ENCODE measurements at places on chromosomes 7 and 10. TPM values are rescaled to one million over a fixed set of nuclear protein-coding genes. Genes with fewer than 3 reads are reported as not detected.

DNA sequence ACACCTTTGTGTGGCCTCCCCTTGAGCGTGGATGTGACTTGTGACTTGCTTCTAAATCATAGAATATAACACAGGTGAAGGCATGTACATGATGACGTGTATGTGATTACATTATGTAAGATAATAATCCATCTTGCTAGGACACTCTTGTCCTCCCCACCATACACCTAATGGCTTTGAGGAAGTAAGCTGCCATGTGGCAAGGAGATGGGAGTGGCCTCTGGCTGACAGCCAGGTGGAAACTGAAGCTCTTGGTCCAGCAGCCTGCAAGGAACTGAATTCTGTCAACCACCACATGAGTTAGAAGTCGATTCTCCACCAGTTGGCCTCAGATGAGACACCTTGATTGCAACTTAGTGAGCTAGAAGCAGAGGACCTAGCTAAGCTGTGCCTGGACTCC is 67.4 kb upstream of the ELN start:
- H3K27ac ChIP-seq, result no peak overlapping the region
- no peaks in the 10 kb centered on the region for H3K36me3 ChIP-seq
- no peak for DNase-seq
- no peaks in the 10 kb centered on the region for H3K4me1 ChIP-seq

DNA sequence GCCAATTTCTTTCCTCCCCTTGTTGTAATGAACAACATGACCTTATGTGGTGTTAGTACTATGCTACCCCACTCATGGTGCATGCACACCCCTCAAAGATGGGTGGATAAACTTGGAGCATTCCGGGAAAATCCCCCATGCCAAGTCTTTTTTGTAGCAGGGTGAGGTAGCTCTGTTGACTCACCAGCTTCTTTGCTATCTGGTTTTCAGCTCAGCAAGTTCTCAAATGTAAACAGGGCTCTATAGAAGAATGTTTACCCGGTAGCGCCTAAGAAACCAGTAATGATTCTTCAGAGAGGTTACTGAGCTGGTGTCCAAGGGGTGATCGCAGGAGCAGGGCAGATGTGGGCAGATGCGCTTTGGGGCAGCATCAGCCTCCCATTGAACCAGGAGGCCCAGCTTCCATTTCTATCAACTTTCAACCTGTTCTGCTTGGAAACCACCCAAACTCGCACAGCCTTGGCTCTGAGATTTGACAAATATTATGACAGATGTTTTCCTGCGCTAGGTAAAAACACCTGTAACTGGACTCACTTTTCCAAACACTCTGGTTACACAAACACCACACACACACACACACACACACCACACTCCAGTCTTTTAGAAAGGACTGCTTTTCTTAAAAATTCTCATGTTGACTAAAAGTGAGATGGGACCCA is 87.8 kb downstream of the ZRANB1 start:
- DNase-seq, result no peak
- no peaks in the 10 kb centered on the region for H3K27me3 ChIP-seq
- no peaks in the 10 kb centered on the region for H3K4me1 ChIP-seq

GRCh38 chr7:148684289-148684830 is 14.3 kb upstream of the CUL1 start:
- no peak overlapping the region for H3K27ac ChIP-seq
- no peak for DNase-seq
- no peaks in the 10 kb centered on the region for H3K27me3 ChIP-seq
- no peaks in the 10 kb centered on the region for H3K36me3 ChIP-seq
- H3K4me1 ChIP-seq, result no peaks in the 10 kb centered on the region

DNA sequence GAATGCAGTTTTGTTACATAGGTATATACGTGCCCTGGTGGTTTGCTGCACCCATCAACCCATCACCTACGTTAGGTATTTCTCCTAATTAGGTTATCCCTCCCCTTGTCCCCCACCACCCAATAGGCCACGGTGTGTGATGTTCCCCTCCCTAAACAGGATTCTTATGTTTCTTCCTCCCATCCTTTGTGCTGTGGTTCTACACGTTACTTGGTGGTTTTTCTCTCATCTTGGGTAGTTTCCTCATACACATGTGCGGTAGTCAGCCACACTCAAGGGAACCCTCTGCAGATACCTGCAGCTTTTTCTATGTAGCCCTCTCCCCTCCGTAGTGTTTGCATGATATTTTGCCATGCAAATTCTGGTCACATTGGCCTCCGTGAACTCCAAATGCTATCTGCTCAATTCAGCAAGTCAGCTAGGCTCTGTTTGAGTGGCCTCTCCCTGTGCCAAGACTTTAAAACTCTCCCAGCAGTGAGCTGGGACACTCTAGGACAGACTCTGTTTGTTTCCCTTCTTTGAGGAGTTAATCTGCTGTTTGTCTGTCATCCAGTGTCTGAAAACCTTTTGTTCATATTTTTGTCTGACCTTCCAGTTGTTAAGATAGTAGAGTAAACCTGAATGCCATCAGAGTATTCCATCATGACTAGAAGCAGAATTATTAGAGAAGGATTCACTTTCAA is 41.0 kb downstream of the RABGEF1 start:
- H3K36me3 ChIP-seq, result no peaks in the 10 kb centered on the region
- no peaks in the 10 kb centered on the region for H3K27me3 ChIP-seq
- no peak overlapping the region for H3K27ac ChIP-seq
- H3K4me1 ChIP-seq, result peaks cover 29% of the 10 kb centered on the region
- no peak for DNase-seq

DNA sequence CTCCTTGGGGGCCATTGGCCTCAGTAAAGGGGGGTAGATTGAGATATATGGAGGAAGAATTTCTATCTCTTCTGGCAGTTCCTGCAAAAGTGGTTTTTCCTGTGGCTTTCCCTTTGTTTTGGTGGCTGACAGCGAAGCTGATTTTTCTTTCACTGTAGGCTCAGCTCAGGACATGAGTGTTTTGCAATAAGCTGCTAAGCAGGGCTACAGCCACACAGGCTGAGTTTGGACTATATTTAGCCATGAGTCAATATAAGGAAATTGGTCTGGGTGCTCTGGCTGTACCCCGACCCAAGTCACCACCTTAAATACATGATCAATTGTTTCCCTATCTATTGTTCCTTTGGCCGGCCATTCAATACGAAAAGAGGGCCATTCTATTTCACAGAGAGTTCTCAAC is 212.7 kb upstream of the KCND2 start:
- no peak overlapping the region for H3K27ac ChIP-seq
- no peaks in the 10 kb centered on the region for H3K36me3 ChIP-seq
- DNase-seq, result no peak
- H3K27me3 ChIP-seq, result no peaks in the 10 kb centered on the region

DNA sequence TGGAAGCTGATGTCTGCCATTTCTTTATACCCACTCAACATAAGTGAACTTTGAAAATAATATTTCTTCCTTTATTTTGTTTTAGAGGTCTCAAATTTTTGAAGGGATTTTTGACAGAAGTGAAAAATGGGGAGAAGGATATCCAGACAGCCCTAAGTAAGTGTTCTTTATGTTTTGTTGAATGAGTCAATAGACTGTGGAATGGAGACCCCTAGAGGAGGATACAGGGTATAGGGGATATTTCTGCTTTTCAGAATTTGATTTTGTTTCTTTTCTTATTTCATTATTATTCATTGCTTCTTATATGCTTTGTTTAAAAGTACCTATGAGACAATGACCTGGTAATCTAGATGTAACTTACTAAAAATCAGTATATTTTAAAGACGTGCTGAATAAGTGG is 34.4 kb downstream of the PLEKHA8 start:
- H3K4me3 ChIP-seq, result no peak overlapping the region
- H3K36me3 ChIP-seq, result no peaks in the 10 kb centered on the region
- no peak overlapping the region for H3K27ac ChIP-seq
- no peaks in the 10 kb centered on the region for H3K4me1 ChIP-seq
- H3K27me3 ChIP-seq, result no peaks in the 10 kb centered on the region

DNA sequence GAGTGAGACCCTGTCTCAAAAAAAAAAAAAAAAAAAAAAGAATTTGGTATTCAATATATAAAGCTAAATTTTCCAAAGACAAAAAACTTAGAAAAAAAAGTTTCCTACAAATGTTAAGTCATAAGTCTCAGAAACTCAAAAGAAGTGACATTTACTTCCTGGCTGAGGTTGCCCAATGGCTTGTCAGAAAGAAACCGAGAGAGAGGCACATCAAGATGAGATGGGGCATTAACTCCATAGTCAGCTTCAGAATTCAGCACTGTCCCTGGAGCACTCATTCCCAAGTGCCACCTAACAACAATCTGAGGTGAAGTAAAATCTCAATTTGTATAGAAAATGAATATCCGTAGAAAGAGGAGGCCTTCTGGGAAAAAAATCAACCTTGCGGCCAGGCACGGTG is 6.8 kb upstream of the SPOCK2 start:
- no peaks in the 10 kb centered on the region for H3K36me3 ChIP-seq
- no peak for DNase-seq
- H3K4me3 ChIP-seq, result no peak overlapping the region
- no peak overlapping the region for H3K27ac ChIP-seq

DNA sequence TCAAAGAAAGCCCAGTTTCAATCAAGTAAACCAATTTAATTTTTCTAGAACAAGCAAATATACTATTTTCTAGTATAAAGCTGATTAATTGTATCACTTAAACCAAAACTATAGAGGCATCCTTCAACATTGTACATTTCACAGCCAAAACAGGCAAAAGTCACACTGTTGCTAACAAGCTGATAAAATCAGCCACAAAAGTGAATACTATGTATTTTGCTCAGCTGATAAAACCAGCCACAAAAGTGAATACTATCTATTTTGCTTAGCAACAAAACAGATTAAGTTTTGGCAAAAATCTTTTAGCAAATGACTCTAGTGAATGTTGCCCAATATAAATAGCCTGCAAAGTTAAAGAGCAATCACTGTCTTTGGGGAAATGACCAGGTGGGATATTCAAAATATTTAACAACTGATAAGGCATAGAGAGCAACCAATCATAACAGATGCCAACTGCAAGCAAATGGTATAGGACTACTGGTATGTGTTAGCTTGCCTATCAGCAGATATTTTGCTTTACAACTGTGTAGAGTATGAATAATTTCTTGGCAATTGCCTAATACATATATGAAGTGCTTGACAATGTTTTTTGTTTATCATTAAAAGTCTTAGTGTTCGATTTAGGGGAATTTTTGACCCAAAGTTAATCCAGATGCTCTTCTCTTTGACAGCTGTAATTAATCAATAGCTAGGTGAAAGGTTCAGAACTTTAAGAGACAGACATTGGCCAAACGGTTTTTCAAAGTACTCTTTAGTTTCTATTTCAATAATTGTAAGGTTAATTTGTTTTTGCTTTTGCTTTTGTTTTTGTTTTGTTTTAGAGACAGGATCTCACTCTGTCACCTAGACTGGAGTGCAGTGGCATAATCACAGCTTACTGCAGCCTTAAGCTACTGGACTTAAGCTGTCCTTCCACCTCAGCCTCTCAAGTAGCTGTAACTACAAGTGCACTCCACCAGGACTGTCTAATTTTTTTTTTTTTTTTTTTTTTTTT is 44.4 kb upstream of the SP4 start:
- no peaks in the 10 kb centered on the region for H3K36me3 ChIP-seq
- no peaks in the 10 kb centered on the region for H3K27me3 ChIP-seq
- no peak overlapping the region for H3K4me3 ChIP-seq
- no peak overlapping the region for H3K27ac ChIP-seq
- no peak for DNase-seq
- no peaks in the 10 kb centered on the region for H3K4me1 ChIP-seq

- DNase-seq, result no peak
- no peak overlapping the region for H3K4me3 ChIP-seq
- no peak overlapping the region for H3K27ac ChIP-seq
These were observed 25.1 kb downstream of the ICA1 start for GRCh38 chr7:8236780-8237407.

DNA sequence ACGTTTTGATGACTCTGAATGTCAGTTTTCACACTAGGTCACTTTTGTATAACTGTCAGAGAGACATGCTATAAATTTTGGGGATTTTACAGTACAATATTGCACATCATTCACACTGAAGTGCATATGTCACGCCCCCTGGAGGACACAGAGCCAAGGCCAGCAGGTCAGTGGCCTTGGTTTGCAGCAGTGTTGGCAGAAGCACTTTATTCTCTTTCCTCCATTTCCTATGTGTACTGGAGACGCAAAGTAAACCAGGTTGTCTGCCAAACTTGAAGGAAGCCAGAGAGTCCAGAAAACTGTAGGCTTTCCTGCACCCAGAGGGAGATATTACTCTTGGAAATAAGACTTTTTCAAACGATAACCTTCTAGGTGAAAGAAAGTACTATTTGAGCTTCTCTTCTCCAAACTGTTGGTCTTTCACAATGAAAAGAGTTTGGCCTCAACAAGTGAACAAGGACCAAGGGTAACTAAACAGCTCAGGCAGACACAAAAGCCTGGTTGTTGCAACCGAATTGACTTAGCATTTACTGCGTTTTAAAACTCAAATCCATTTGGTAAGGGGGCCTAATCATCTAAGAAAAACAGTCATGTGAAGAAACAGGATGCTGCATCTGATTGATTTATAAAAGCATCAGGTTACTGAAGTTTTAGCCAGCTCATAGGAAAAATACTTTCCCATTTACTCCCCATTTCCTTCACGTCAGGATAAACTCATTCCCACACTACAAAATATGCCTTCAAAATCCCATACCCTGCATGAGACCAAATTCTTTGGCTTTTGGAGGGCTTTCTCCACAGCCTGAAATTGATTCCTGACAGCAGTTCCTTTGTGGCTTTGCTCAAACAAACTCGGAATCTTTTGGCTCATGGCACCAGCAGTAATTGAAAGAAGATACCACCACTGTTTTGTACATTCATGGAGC is 83.0 kb upstream of the SEC61G start:
- H3K4me1 ChIP-seq, result no peaks in the 10 kb centered on the region
- H3K27ac ChIP-seq, result peak overlapping the region; percentile 22
- DNase-seq, result peak; percentile 81
- H3K4me3 ChIP-seq, result no peak overlapping the region

DNA sequence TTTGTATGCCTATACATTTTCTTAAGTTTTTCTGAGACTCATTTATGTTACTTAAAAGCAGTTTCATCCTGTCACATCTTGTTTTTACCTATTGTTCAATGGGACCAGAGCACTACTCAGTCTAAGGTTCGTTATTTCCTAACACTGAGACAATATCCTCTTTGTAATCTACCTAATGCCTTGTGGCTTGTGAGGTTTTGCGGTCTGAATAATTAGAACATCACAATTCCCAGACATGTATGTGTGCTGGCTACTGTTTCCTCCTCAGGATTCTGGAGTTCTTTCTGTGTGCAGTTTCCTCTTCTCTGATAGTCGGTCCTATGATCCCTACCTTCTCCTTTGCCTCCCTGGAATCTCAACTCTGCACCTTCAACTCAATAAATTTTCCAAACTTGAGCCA is 620.2 kb downstream of the ANKRD7 start:
- no peak overlapping the region for H3K27ac ChIP-seq
- no peaks in the 10 kb centered on the region for H3K36me3 ChIP-seq
- no peaks in the 10 kb centered on the region for H3K4me1 ChIP-seq
- H3K27me3 ChIP-seq, result no peaks in the 10 kb centered on the region
- no peak for DNase-seq
- no peak overlapping the region for H3K4me3 ChIP-seq

GRCh38 chr7:84271543-84271942 is 77.0 kb upstream of the SEMA3A start:
- no peaks in the 10 kb centered on the region for H3K36me3 ChIP-seq
- no peak for DNase-seq
- H3K4me1 ChIP-seq, result no peaks in the 10 kb centered on the region
- H3K27me3 ChIP-seq, result no peaks in the 10 kb centered on the region
- no peak overlapping the region for H3K27ac ChIP-seq

Gene RADIL
- total RNA-seq, result 1.6 TPM

Gene TRPV5
- not detected for total RNA-seq

Gene TMED4
- 80.6 TPM for total RNA-seq

Data from right lobe of liver (tissue), 6 donors.